8988T (cell line): ENCODE measurements at places on chromosomes 12 and 14.

GRCh38 chr12:64627771-64628170 is 17.5 kb downstream of the RASSF3 start:
- no peak for DNase-seq

GRCh38 chr14:101623685-101624444 is 62.6 kb downstream of the DIO3 start:
- no peak for DNase-seq

- DNase-seq, result no peak
These were observed 34.3 kb downstream of the TXNRD1 start for GRCh38 chr12:104249898-104250297.

DNA sequence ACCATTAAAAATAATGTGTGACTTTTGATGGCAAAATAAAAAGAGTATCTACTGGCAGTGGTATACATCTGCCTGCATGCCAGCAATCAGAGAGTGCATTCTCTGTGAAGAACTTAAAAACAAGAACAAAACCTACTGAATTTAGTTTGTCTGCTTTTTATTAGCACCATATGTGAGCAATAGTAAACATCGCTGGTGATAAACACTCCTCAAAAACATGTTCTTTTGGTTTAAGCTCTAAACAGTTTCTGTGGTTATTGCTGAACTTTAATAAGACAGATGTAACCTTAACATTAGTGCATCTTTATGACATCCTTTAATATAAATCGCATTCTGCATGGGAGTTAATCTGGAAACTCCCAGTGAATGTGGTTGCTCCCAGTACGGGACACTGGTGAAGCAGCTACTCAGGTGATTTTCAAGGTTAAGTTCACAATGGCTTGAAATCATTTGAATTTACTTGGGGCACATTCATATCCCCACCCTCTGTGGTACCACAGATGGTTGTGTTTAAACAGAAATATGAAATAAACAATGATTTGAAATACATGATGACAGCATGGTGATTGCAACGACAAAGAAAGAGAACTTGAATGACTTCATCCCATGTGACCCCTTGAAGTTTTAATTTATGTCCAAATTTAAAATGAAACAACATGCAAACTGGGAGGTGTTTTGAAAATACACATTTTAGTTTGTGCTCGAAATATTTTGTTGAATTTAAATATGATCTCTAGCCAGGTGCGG is 285.9 kb downstream of the FOXN3 start:
- no peak for DNase-seq
